NCI-H1436 (cell line): ENCODE measurements at places on chromosomes 6 and 20.

DNA sequence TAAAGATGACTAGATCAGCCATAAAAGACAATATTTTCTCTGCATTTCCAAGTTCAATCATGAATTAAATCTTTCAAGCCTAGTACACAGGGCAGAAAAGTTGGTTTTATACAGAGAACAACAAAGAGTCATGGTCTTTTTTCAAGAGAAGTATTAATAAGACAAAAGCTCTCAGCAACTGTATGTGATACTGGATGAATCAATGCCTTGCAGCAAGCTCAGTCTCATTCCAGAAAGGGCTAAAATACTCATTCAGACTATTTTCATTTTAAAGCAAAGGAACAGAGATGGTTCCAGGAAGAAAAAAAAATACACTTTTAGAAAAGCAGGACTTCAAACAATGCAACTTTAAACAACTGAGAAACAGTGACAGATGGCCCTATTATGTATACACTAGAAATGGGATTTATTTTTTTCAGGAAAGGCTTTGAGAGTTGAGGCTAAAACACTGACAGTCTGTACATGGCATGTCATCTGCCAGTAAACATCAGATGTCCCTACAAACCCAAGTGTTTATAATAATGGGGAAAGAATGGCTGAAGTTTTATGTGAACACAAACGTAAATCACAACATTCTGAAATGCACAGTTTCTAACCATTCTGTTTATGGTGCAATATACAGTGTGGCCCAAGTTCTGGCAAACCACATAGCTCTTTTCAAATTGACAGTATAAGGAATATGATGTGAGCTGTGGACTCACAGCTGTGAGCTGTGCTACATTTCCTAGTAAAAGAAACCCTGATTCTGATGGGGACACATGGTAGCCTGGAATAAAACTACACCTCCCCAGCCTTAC is 114.3 kb upstream of the DST start:
- no peak for DNase-seq

DNA sequence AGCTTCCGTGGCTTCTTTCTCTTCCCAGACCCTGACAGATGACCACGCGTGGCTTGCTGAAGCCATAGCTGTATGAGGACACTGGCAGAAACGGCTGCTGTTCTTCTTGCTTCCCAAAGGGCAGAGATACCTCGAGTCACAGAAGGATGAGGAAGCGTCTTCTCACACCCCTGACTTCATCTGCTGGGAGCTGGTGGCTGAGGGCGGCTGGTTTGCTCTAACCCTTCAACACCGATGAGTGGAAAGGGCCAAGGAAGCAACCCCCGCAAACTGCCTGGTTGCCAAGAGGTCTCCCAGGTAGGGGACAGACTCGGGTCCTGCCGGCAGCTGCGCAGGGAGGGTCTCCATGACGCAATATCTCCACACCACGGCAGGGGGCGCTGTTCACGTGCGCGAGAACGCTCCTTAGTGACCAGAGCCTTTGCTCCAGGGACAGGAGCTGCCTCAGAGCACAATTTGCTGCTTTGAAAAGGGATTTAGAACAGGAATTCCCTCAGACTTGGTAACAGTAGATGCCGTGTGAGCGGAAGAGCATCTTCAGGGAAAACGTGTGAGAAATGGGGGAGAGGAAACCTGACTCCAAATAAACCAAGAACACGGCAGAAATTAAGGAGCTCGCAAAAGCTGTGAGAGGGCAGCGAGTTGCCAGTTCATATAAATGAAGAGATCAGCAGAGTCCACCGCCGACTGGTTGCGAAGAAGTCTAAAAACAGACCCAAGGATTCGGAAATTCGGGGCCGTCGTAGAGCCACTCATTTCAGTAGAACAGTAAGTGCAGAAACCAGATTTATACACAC is 80.2 kb downstream of the ERMARD start:
- DNase-seq = peak; percentile 69

GRCh38 chr20:57840504-57841296 is 130.9 kb upstream of the PMEPA1 start:
- no peak for DNase-seq

DNA sequence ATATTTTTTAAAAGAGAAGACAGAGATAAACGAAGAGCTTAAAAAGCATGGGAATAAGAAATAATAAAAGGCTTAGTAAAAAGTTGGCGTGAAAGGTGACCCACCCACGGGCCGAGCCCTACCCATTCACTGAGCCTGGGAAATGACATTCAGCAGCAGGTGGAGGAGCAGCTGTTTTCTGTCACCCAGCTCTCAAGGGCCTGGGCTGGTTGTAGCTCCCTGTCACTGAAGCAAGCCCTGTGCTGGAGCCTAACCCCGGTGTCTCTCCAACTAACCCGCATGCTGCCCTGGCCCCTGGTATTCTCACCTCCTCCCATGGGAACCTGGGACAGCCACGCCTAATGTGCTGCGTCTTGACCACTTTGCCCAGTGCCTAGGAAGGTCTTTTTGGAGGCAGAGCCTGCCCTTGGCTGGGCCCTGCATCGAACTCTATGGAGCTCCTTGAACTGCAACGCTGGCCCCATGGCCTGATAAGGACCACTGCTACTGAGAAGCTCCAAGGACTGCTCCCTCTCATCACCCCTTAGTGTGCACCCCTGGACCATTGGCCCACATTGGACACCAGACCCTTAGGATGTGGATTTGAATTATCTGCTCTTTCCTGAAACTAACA is 68.8 kb upstream of the IYD start:
- DNase-seq = no peak

- no peak for DNase-seq
Measured at GRCh38 chr6:74782346-74782745, 423.5 kb downstream of the COL12A1 start.
